ENCODE measurements at places on chromosomes 12 and 14.

- no peak for DNase-seq
Measured at GRCh38 chr12:116650062-116650461, 87.8 kb downstream of the SPRING1 start.

GRCh38 chr12:7203109-7203508 is 13.6 kb downstream of the PEX5 start:
- no peak for DNase-seq

- no peak for DNase-seq
Measured at GRCh38 chr14:91931478-91932088, 15.9 kb downstream of the FBLN5 start.

GRCh38 chr12:33555128-33555527 is 115.5 kb upstream of the SYT10 start:
- DNase-seq: no peak

DNA sequence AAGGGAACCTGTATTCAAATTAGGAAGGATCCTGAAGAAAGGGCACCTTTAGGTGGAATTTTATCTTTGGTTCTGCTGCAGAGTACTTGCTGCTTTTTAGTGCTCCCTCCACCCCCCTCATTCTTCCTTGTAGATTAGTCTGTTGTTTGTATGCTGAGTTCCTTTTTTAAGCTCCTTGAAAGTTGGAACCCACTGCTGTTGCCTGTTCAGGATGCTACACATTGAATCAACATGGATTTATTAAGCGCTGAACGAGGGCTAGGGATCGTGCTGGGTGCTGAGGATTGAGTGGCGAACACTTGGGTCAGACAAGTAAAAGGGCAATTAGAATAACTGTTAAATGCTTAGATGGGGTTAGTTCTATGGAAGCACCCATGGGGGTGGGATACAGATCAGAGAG is 884 bp upstream of the AMN1 start:
- no peak for DNase-seq

DNA sequence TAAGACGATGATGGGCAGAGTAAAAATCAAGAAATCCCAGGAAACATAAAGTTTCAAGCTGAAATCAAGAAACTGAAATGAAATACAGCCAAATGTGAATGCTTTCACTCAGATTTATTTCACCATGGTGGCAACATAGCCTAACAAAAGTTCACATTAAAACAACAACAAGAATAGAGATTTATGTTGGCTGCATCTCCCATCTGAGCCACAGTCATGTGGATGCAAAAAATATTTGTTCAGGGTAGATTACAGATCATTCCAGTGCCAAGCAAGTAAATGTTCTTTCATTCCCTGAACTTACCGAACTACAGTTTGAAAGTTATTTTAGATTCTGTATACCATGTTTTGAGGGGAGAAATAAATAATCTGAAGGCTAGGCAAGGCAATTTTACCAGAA is 159.9 kb upstream of the TMTC1 start:
- DNase-seq: no peak

- no peak for DNase-seq
Measured at GRCh38 chr12:45658020-45658419, 71.5 kb upstream of the ARID2 start.
